K562 (cell line): ENCODE measurements at places on chromosomes 2 and 18. TPM values are rescaled to one million over a fixed set of nuclear protein-coding genes. Genes with fewer than 3 reads are reported as not detected.

The HOXD8 gene
- not detected in 2 replicates for total RNA-seq

- H3K4me1 ChIP-seq = no peaks in the 10 kb centered on the region
- no peak for DNase-seq
- no peak overlapping the region for H3K27ac ChIP-seq
- no peak overlapping the region for H3K4me3 ChIP-seq
- H3K27me3 ChIP-seq = peaks cover 9% of the 10 kb centered on the region; the same call in 1 of the 2 replicates
These were observed 91.1 kb downstream of the EML6 start for GRCh38 chr2:54814389-54815147.

The ACTR1B gene
- total RNA-seq = 41.0 and 43.0 TPM in 2 replicates

DNA sequence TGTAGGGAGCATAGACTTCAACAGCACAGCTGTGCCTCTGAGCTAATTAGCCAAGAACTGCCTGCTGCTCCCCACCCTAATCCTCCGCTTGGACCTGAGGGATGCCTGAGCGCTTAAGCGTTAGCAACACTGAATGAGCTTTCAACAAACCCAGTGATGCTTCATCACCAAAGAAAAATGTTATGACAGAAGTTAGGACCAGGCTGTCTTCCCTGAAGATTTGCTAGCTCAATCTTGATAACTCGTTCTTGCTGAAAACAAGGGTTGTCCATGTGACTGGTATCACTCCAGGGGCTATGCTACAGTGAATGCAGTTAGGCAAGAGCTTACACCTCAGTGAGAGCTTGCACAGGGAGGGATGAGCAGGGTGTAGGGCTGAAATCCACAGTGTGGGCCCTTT is 190.7 kb upstream of the SIX2 start:
- no peak overlapping the region for H3K27ac ChIP-seq
- no peaks in the 10 kb centered on the region; the same call in 1 of the 2 replicates for H3K27me3 ChIP-seq
- H3K4me3 ChIP-seq = no peak overlapping the region
- no peak for DNase-seq
- H3K4me1 ChIP-seq = no peaks in the 10 kb centered on the region
- no peaks in the 10 kb centered on the region for H3K36me3 ChIP-seq

DNA sequence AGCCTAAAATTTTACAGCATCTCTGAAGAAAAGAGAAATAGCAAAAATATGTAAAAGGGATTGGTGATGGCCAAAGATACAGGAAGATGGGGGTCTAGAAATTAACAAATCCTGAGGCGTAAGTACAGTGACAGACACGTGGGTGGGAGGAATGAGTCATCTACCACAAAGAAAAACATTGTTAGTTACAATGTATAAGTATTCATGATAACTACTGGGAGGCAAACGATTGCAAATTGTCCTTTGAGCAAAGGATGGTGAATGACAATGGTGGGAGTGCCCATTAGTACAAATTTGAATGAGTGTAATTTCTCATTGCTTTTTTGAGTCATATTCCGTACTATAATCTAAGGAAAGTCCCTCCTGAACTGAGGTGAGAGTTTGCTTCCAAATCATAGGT is 809.0 kb upstream of the FAM98A start:
- DNase-seq = no peak
- H3K4me3 ChIP-seq = no peak overlapping the region
- H3K36me3 ChIP-seq = no peaks in the 10 kb centered on the region

- no peak overlapping the region for H3K4me3 ChIP-seq
- H3K4me1 ChIP-seq = no peaks in the 10 kb centered on the region
- H3K36me3 ChIP-seq = no peaks in the 10 kb centered on the region
- H3K27me3 ChIP-seq = peaks cover 15% of the 10 kb centered on the region
These were observed 84.3 kb upstream of the RAPH1 start for GRCh38 chr2:203619267-203619878.

GRCh38 chr2:75290600-75291150 is 91.4 kb upstream of the TACR1 start:
- no peak overlapping the region for H3K4me3 ChIP-seq
- no peak overlapping the region for H3K27ac ChIP-seq
- H3K36me3 ChIP-seq = no peaks in the 10 kb centered on the region

DNA sequence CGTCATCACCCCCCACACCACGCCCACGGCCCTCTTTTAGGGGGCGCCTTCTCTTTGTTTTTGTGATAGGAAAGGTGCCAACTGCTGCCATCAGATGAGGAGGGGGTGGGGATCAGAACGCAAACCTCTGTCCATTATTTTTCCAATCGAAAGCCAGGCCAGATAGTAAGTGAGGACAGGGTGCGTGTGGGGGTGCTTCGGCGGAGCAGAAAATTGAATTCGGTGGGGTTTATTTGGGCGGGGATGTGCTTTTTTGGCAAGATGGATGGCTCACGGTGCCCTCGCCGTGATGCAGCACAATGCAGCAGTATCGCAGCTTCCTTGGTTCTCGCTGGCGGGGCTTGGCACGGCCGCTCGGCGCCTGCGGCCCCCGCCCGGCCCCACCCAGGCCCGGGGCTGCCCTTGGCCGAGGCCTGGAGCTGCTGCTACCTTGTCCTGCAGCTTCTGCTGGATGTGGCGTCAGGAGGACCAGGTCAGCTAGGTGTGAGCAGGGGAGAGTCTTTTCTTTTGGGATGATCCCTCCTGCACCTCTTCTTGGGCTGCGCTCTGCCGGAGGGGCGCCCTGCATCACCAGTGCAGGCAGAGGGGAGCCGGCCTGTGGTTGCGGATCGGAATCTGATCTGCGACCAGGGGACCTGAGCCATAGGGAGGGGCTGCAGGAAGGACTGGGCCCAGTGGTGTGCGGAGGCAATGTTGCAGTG is 1.3 kb downstream of the SPTBN1 start:
- H3K4me1 ChIP-seq = peaks cover 21% of the 10 kb centered on the region
- H3K36me3 ChIP-seq = no peaks in the 10 kb centered on the region
- peaks cover 26% of the 10 kb centered on the region; the same call in 2 of the 3 replicates for H3K27me3 ChIP-seq
- H3K4me3 ChIP-seq = no peak overlapping the region
- DNase-seq = no peak

The CNDP1 gene
- not detected in 2 replicates for total RNA-seq

- DNase-seq = no peak
- peaks cover 60% of the 10 kb centered on the region for H3K36me3 ChIP-seq
- H3K27ac ChIP-seq = no peak overlapping the region
These were observed 21.9 kb downstream of the SERTAD2 start for GRCh38 chr2:64631771-64632170.

DNA sequence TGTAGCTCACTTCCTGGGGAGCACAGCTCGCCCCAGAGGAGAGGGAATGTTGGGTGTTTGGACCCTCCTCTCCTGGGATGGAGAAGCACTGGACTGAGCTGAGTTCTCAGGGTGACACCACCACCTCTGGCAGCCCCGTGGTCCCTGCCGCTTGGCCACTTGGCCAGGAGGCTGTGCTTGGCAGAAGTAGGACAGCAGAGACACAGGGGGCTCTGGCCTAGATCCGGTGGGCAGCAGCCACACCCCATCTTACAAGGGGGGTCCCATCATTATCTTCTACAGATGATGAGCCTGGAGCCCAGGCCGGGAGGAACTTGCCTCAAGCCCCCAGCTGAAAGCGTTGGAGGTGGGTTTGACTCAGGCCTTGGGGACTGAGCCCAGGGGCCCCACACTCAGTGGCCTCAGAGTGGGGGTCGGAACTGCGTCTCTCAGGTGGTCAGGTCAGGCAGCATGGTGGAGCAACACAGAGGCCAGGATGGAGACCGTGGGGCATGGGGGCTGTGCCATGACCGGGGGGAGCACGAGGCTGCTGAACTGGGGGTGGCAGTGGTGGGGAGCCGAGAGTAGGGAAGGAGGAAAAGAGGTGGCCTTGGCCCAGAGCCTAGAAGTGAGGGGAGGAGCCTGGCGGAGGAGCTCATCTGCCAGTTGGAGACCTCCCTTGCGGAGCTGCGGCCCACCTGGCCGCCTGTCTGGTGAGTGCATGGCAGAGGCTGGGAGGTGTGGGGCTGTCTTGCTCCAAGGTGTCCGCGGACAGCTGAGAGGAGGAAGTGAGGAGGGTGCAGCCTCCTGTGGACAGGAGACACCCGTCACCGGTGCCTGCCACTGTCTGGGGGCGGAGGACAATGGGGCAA is 63.6 kb upstream of the HDAC4 start:
- H3K27me3 ChIP-seq = peaks cover 57% of the 10 kb centered on the region
- DNase-seq = no peak
- H3K4me3 ChIP-seq = no peak overlapping the region
- peaks cover 3% of the 10 kb centered on the region; the same call in 1 of the 2 replicates for H3K4me1 ChIP-seq
- H3K36me3 ChIP-seq = no peaks in the 10 kb centered on the region

The ERFE gene
- total RNA-seq = 6.5 and 6.7 TPM in 2 replicates

GRCh38 chr2:134692499-134692898 is 26.3 kb downstream of the TMEM163 start:
- H3K27ac ChIP-seq = no peak overlapping the region
- no peaks in the 10 kb centered on the region for H3K36me3 ChIP-seq
- no peak overlapping the region for H3K4me3 ChIP-seq
